ENCODE measurements at places on chromosomes 6 and 20.

- DNase-seq: no peak
These were observed 1.7 kb downstream of the HBS1L start for GRCh38 chr6:135052939-135053338.

DNA sequence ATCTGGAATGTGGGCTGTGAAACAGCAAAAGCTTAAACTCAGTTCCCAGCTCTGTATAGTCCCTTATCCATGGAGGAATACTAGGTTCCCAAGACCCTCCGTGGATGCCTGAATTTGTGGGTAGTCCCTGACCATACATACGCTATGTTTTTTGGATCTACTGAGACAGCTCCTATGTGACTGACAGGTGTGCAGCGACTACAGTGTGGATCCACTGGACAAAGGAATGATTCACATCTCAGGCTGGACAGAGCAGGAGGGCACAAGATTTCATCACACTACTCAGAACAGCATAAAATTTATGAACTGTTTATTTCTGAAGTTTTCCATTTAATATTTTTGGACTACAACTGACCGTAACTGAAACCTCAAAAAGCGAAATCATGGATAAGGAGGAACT, 125.3 kb downstream of the MAP7 start:
- no peak for DNase-seq

DNA sequence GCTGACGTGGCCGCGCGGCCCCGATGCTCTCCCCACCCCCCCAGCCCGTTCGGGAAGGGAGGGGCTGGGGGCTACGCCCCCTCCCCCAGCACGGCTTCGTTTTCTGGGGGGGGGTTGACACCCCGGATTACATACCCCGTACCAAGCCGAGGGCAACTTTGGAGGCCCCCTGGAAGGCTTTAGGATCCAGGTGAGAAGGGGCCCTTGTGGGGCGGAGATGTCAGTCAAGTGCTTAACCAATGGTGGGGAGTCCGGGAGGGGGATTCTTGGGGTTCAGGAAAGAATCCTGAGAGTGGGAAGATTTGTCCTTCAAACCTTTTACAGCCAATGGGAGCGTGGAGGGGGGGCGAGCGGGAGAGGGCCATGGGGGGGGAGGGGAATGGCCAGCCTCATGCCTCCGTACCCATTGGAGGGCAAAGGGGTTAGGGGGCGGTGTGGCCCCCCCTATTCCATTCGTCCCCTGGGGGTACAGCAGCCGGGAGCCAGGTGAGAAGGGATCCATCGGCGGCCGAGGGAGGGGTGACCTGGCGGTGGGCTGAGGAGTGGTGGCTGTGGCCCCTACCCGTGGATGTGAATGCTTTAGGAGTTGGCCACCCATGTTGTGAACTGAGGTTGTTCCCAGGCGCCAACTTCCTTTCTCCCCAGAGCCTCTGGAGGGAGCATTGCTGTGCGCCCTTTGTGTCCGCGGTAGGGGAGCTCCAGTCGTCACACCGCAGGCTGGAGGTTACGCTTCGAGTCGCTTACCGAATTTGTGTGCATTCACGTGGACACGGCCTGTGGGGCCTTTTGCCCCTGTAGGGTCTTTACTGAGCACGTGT, 682 bp downstream of the BRD2 start:
- DNase-seq: peak; percentile 71

DNA sequence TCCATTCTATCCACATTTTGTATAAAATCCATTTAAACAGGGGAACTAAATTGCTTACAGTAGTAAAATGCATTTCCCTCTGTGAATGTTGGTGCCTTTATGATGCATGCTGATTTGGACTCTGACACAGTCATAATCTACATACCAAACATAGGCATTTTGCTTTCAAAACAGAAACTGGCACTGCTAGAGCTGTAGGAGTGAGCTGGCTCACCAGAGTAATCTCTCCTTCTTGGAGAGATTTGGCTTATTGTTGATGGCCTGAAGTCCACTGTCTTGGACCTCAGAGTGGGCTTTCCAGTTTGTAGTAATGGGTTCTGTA, 363.2 kb upstream of the FLRT3 start:
- DNase-seq: no peak

DNA sequence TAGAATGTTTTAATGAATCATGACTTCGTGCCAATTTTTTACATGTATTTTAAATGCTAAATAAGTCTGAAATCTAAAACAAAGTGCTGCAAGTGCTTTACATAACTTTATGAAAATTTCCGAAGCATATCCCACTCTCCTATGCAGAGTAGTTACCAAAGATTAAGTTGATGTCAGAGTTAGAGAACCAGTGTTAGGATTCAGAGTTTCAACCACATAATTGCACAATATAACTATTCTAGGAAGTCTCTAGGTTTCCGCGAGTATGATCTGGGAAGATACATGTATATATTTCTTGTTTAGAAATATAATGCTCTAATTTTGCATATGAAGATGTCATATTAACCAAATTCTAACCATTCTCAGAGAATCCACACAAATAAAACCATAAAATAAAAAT, 74.8 kb downstream of the ASCC3 start:
- no peak for DNase-seq

DNA sequence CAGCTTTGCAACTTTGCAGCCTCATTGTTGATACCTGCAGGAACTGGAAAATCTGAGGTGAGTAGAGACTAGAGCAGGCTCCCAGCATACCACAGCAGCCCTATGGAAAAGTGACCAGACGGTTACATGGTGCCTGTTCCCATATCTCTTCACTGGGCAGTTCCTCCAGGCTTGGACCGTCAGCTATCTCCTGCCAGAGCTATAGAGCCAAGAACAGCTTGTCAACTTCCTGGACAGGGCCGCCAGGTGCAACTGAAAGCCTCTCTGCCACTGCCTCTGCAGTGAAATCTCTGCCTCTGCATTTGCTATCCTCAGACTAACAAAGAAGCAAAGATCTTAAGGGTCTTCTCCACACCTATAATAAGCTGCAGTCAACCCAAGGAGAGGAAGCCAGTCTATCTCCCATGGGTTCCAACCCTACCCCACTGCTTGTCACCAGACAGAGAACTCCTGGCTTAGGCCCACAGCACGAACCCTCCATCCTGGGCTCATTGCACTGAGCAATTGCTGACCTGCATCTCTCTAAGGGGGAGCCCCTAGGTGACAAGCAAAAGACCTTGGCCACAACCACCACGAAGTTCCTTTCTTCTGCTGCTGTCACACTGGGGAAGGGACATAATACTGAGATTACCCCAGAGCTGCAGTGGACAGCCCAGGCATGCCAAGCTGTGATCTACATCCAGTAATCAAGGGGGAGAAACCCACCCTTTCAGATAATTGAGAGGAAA, 60.1 kb upstream of the KHDRBS2 start:
- DNase-seq: no peak

DNA sequence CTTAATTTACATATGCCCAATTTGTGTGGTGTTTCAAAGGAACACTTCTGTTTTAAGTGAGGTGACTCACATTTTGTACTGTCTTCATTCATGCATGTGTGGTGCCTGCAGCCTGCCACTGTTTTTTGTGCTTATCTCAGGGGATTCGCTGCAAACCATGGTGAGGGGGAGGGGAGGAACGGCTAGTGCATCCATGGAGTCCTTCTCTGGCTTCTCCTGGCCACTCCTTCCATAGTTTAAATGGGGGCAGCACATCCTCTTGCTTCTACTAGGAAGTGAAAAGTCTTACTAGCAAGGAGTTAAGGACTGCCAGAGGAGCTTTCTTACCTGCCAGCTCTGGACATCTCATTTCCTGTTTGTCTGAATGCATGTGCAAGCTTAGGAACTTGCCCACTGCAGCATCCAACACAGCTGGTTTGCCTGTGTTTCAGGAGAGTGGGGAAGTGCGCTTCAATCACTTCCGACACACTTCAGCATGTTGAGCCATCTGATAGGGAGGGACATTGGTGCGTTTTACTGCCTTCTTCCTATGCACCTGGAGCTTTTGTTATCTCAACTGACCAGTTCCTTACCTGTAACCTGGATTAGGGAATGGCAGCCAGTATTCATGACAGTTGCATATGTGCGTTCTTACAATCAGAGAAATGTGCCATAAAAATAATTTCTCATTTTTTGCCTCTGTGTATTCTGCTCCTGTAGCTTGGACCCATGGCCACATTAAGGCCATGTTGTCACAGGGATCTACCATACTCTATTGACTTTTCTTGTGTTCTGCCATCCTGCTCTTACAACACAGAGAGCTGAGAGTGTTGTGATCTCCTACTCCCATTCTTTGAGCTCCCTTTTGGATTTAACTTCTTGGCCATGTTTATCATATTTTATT, 211.3 kb downstream of the ARID1B start:
- DNase-seq: peak; percentile 42

DNA sequence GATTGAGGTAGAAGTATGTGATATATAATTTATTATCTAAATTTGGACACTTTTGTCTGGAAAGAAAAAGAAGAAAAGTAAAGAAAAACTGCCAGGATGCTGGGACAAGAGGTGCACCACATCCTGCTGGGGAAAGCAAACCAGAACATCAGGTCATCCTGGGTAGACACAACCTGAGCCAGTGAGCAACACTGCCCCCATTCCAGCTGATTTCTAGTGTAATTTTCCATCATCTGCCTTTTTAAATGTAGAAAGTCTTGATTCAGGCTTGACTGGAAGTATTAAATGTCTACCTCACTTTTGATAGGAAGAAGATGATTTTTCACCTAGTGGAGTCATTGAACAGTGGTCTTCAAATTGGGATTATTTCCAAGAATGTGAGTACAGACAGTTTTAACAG, 1164.5 kb upstream of the CITED2 start:
- no peak for DNase-seq

GRCh38 chr20:57892471-57892870, 182.7 kb upstream of the PMEPA1 start:
- DNase-seq: no peak

GRCh38 chr6:37665304-37665703, 32.4 kb downstream of the MDGA1 start:
- DNase-seq: peak; percentile 28

DNA sequence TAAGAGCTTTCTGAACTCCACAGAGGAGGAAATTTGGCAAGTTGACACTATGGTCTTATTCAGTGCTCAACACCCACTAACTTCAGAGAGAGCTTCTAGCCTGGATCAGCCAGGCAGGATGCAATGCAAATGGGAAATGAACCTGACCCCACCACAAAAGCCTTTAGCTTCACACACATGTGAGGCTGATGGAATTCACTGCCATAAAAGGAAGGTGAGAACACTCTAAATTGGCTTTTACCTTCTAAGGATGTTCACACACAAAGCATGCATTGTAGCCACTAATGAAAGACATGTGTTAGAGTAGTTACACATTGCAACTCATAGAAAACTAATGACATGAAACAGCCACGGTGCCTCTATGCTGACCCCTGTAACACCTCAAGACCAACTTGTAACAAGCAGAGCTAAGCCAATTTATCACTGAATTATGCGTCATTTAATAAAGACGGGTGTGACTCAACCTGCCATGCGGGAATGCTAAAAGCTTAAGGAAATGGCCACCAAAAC, 262.1 kb downstream of the HACE1 start:
- no peak for DNase-seq

- no peak for DNase-seq
These were observed 41.2 kb downstream of the TRAF3IP2 start for GRCh38 chr6:111564482-111564945.

DNA sequence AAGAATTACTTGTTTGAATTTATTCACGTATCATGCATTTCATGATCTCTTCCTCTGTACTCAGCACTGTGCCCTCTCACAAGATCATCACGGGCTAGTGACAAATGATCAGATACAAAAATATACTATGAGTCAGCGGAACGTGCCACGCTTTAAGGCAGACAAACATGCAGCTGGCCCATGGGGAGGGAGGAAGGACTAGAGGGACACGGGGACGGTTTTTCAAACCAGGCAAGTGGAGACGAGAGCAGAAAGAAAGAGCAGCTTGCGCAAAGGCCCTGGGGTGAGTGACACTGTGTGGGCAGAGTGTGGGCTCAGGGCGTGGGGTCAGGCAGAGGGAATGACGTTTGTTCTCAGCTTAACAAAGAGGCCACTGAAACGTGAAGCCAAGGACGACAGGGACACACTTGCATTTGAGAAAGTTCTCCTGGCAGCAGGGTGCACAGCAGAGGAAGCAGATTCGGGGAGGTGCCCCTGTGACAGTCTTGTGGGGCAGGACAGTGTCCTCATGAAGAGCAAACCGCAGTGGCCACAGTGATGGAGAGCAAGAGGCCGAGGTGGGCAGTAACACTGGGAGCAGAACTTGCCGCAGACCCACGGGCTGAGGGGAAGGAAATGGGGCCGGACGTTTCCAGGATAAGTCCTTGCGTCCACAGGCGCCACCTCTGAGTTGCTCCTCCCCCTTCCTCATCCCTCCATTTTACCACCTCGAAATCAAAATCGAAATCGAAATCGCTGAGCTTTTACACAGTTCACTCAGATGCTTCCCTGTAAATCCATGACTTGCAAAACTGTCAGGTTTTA, 6.9 kb upstream of the RPS6KA2 start:
- DNase-seq: no peak

DNA sequence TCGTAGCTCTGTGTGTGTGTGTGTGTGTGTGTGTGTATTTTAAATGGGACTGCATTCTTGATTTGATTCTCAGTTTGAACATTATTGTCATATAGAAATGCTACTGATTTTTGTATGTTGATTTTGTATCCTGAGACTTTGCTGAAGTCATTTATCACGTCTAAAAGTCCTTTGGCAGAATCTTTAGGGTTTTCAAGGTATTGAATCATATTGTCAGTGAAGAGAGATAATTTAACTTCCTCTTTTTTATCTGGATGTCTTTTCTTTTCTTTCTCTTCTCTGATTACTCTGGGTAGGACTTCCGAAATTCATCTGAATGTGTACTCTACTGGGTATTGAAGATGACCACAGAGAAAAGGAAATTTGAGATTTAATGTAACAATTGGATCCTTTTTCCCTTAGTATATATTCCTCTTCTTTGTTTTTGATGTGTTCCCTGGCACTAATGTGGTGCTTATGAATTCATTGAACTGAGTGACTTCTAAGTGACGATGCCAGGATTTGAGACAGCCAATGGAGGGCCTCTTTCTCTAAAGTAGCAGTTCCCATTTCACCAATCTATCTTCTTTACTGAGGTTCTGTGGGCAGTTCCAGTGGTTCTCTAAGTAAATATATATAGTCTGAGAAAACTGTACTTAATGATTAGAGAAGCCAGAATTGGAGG, 47.6 kb downstream of the TNFAIP3 start:
- no peak for DNase-seq

Data from NCI-H510A (cell line).